Neural crest cell (in vitro differentiated cells): ENCODE measurements at places on chromosomes 7 and 10.

DNA sequence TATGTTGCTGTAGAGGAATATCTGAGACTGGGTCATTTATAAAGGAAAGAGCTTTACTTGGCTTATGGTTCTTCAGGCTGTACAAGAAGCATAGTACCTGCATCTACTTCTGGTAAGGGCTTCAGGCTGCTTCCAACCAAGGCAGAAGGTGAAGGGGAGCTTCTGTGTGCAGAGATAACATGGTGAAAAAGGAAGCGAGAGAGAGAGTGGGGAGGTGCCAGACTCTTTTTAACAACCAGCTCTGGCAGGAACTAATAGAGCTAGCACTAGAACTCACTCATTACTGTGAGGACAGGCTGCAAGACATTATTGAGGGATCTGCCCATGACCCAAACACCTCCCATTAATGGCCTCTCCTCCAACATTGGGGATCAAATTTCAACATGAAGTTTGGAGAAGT, 94.5 kb downstream of the KIF20B start:
- H3K27me3 ChIP-seq = no peaks in the 10 kb centered on the region
- H3K4me1 ChIP-seq = no peaks in the 10 kb centered on the region
- H3K27ac ChIP-seq = no peak overlapping the region
- no peak for DNase-seq
- no peaks in the 10 kb centered on the region for H3K36me3 ChIP-seq

DNA sequence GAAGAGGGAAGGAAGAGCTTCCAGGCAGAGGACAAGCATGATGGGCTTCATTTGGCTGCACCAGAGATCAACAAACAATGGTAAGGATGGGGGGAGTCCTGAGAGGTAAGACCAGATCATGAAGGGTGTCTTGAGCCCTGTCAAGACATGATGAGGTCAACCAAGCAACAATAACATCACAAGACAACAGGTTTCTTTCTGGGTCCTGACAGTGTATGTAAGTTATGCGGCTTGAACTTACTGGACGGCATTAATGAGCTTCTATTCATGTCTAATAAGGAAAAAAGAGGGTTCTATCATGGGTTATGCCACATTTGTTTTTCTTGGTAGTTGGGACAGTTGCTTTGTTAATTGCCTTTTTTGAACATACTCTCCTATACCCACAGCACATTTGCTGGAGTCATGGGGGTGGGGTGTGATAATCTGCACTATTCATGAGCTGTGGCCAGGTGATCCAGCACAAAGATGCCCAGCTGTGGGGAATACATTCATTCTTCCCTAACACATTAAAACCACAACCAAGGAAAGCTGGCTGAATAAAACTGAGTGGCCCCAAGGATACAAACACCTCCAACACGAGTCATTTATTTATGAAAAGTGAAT, 168.8 kb upstream of the KLF14 start:
- H3K4me1 ChIP-seq = peaks cover 25% of the 10 kb centered on the region
- H3K4me3 ChIP-seq = no peak overlapping the region
- DNase-seq = no peak
- H3K27ac ChIP-seq = no peak overlapping the region
- peaks cover 6% of the 10 kb centered on the region for H3K27me3 ChIP-seq

- H3K4me1 ChIP-seq = no peaks in the 10 kb centered on the region
- DNase-seq = no peak
- no peak overlapping the region for H3K4me3 ChIP-seq
- no peak overlapping the region for H3K27ac ChIP-seq
Measured at GRCh38 chr10:108362961-108363360, 1198.5 kb upstream of the SORCS1 start.

DNA sequence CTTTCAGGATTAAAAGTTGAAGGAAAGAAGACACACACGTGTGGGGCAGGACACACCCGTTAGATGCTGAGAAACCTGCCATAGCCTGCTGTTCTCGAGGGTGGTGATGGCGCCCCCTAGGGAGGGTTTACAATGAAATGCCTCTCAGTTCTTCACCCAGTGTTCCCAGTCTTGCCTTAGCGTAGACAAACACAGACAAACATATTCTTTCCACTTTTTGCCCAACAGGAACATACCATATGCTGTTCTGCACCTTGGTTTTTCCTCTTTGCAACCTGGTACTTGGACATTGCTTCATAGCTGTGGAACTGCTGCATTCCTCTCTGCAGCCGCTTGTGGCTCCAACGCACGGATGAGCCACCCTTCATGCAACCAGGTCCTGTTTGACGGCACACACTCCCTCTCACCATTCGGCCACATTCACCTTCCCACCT, 23.3 kb upstream of the HSPA12A start:
- no peak overlapping the region for H3K27ac ChIP-seq
- H3K4me3 ChIP-seq = no peak overlapping the region
- peaks cover 19% of the 10 kb centered on the region for H3K4me1 ChIP-seq
- no peak for DNase-seq
- H3K36me3 ChIP-seq = no peaks in the 10 kb centered on the region
- no peaks in the 10 kb centered on the region for H3K27me3 ChIP-seq
